ENCODE measurements at places on chromosomes 5 and 9.
A peak's percentile ranks its signal among the peaks of the same experiment; 100 is the strongest.

GRCh38 chr5:59640411-59640810, 253.1 kb downstream of the PDE4D start:
- DNase-seq: peak; percentile 40

DNA sequence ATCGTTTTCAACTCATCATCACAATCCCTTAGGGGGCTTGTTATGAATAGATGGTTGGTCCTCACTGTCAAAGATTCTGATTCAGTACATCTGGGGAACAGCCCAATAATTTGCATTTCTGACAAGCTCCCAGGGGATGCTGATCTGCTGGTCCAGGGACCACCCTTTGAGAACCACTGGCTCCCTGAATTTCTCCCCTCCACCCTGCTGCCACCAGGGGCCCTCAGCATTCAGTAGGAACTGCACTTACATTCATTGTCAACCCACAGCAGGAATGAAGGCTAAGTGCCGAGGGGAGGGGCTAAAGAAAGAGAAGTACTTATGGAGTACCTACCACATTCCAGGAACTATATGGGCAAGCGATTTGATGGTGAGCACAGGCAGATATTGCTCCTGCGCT, 85.9 kb downstream of the BOD1 start:
- no peak for DNase-seq

DNA sequence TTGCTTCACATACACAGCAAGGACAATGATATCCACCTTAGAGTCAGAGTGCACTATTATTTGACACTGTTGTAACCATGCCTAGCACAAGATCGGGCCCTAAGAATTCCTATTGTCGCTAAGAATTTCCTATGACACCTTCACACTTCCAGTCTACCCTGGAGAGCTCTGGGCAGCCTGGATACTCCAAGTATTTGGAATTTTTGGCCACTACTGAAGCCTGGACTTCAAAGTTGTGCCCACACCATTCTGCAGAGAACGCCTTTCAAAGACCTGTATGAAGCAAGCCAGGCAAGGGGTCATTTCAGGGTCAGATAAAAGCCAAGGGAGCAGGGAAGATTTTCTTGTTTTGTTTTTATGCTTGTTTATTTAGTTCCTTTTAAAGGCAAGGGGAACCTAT, 179.7 kb downstream of the PAPPA start:
- DNase-seq: no peak

GRCh38 chr5:76838481-76839261, 11.1 kb upstream of the S100Z start:
- DNase-seq: peak; percentile 70

DNA sequence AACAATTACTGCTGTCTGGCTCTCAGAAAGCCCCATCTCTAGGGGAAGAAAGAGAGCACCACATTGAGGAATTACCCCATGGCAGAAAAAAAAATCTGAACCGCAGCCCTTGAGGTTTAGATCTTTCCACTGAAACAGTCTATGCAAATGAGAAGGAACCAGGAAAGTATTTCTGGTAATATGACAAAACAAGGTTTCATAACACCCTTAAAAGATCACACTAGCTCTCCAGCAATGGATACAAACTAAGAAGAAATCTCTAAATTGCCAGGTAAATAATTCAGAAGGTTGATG, 427.1 kb downstream of the PRELID2 start:
- no peak for DNase-seq

GRCh38 chr5:103539376-103540330, 22.9 kb downstream of the NUDT12 start:
- DNase-seq: no peak

- no peak for DNase-seq
These were observed 140.6 kb downstream of the C5orf15 start for GRCh38 chr5:133827830-133828229.

DNA sequence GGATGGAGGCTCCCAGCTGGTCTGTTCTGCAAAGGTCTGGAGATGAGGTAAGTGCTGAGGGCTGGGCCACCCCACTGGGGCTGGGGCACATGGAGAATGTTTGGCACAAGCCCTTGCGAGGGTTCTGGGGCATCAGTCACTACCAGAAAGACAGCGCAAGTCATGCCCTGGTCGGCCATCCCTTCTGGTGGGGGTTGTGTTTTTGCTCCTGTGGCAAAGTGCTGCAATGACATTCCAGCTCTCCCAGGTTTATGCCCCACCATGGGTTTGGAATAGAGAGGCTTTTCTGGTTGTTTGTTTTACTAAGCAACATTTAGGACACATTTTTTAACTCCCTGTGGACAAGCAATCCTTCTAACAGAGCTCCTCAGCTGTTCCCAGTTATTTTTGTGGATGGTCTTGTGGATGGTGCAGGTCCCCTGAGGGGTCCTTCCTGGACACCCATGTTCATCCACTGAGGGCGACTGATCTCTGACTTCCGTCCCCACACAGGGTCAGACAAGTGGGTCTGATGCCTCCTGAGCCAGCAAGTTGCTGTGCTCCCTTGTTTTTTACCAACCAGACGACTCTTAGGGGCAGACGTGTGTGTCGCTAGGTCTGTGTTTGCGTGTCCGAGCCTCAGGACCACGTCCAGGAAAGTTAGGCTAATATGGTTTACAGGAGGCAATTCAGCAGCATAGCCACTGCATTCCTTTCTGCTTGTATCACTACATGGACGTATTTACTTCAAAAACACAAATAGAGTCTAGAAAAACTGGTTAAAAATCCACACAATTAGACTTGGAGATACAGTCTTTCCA, 64.9 kb upstream of the ECM2 start:
- DNase-seq: peak; percentile 43

DNA sequence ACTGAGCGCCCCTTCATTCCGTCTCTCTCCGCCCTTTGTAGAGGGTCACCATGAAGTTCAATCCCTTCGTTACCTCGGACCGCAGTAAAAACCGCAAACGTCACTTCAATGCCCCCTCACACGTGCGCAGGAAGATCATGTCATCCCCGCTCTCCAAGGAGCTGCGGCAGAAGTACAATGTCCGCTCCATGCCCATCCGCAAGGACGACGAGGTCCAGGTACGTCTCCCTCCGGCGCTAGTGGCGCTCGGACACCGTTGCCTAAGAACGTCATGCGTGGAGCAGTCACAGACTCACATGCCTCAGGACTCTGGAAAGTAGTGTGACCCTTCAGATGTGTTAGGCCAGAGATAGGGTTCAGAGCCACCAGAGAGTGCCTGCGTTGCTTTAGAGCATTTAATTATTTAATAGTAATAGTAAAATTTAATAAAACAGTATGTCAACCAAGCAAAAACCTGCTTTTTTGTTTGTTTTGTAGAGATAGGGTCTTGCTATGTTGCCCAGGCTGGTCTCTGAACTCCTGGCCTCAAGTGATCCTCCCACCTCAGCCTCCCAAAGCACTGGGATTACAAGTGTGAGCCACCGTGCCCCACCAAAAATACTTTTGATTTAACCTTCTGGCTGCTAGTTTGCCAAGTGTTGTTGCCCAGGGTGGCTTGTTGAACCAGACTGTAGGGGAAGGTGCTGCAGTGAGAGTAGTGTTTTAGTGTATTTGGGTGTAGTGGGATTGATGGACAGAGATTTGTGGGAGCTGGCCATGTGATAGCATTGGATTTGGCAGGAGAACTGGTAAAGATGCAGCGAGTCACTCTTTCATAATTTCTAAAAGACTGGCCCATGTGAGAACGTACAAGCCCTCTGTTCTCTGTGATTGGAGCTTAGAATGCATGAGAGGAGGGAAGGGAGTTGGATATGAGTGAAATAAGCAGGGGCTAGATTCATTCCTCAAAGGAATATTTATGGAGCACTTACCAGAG, 888 bp downstream of the RPL26L1 start:
- no peak for DNase-seq

GRCh38 chr5:80387063-80387768, 20.6 kb upstream of the ZFYVE16 start:
- no peak for DNase-seq

DNA sequence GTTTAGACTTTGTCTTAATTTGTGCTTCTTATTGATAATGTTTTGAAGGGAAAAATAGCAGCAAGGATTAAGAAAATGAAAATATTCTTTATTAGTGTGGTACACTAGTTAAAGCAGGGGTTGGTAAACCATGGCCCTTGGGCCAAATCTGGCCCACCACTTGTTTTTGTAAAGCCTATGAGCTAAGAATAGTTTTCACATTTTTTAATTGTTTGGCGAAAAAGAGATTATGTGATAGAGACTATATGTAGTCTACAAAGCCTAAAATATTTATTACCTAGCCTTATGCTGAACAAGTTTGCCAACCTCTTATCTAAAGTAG, 57.2 kb downstream of the KCNN2 start:
- DNase-seq: no peak

- DNase-seq: no peak
These were observed 73.5 kb upstream of the ANKRD55 start for GRCh38 chr5:56306433-56307150.

GRCh38 chr5:34598177-34598794, 57.8 kb upstream of the RAI14 start:
- peak; percentile 95 for DNase-seq

GRCh38 chr5:173554038-173554955, 62.2 kb downstream of the BOD1 start:
- DNase-seq: no peak

- DNase-seq: no peak
These were observed 71.1 kb downstream of the ZNF474 start for GRCh38 chr5:122200450-122200849.
